ENCODE measurements at places on chromosomes 3 and 15. TPM values are rescaled to one million over a fixed set of nuclear protein-coding genes. Genes with fewer than 3 reads are reported as not detected.

DNA sequence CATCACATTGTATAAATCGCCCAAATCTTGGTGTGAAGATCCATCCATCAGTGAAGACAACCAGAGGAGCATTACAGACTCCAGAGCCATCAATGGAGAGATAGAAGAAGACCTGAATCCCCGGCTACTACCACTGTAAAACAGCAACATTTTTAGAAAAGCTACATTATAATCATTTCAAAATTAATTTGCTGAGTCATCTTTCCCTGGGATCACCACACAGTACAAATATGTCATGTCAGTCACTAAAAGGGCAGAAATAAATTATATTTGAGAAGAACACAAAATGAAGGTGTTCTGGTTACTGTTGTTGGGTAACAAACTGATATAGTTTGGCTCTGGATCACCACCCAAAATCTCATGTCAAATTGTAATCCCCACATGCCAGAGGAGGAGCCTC, 218.5 kb upstream of the STT3B start:
- no peak for DNase-seq

DNA sequence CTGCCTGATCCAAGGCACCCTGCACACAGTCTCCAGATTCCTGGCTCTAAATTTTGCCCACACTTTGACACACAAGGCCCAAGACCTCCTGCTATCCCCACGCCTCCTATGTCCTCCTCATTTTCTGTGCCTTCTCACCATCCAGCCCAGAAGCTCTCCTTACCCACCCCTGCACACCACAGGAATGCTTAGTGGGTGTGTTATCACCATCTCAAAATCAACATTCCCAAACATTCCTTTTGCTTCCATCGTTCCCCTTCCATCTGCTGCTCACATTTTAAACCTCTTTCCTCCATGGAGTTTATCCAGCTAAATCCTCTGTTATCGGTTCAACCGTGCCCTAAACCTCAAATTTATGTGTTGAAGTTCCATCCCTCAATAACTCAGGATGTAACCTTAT, 43.9 kb downstream of the DGKG start:
- no peak for DNase-seq

DNA sequence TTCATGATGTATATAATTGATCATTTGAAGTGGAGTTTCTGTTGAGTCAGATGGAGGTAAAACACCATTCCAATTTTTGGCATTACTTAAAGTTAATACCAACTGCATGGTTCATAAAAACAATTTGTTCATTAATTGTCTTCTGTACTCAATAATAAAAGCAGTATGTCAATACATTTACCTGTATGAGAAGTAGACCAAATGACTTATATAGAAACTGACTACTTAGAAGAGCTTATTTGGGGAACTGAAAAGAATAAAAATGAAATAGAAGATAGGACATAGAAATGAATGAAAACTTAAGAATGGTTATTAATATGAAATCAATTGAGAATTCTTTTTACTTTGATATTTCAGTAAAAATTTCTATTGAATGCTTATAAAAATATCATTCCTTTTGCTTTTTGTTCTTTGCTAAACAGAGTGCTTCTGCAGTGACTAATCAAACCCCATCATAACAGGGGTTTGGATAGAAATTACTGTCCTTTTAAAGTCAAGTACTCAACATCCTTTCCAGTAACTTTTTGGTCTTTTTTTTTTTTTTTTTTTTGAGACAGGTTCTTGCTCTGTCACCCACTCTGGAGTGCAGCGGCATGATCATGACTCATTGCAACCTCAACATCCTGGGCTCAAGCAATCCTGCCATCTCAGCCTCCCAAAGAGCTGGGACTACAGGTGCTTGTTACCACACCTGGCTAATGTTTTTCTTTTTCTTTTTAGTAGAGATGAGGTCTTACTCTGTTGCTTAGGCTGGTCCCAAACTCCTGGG, 6.5 kb upstream of the CRYBG3 start:
- no peak for DNase-seq

The SLC51B gene
- total RNA-seq, result 0.75 TPM

GRCh38 chr15:89377024-89377841, 42.6 kb upstream of the POLG start:
- no peak for DNase-seq

- no peak for DNase-seq
Observed at GRCh38 chr3:193483988-193484539, 70.6 kb downstream of the ATP13A4 start.

- no peak for DNase-seq
Observed at GRCh38 chr3:66812741-66813140, 185.4 kb upstream of the KBTBD8 start.

DNA sequence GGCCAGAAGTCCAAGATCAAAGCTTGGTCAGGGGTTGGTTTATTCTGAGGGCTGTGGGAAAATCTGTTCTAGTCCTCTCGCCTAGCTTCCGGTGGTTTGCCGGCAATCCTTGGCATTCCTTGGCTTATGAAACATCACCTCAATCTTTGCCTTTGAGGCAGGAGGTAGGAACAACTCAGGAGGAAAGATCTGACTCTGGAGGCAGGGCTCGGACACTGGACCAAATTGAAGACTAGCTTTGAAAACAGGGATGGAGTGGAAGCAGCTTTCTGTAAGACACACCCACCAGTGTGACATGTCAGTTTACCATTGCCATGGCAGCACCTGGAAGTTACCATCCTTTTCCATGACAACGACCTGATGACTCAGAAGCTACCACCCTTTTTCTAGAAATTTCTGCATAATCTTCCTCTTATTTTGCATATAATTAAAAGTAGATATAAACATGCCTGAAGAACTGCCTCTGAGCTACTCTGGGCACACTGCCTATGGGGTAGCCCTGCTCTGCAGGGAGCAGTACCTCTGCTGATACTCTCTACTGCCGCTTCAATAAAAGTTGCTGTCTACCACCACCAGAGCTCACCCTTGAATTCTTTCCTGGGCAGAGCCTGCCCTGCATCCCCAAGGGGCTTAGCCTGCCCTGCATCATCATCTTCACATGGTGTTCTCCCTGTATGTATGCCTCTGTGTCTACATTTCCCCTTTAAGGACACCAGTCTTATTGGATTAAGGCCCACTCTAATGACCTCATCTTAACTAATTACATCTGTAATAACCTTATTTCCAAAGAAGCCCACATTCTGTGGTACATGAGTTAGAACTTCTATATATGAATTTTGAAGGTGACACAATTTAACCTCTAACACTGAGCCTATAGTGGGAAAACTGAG, 38.3 kb upstream of the TM4SF4 start:
- DNase-seq, result no peak

- no peak for DNase-seq
Observed at GRCh38 chr3:142866841-142867631, 21.8 kb downstream of the PCOLCE2 start.

GRCh38 chr3:71694358-71694999, 30.7 kb downstream of the EIF4E3 start:
- no peak for DNase-seq

DNA sequence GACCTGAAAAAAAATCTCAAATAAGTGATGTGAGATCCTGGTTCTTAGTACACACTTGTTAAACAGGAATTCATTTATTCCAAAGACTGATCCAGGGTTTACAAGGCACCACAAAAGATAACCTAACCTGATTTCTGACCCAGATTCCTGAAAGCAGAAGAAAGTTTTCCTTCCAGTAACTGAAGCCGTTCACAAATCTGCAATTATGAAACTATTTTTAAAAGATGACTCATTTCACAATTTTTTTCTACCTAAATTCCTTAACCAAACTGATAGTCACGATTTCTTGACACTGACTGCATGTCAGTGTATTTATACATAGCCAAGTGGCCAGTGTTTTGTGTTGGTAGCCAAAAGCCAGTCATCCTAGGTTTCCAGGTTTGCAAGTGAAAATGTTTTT, 17.1 kb downstream of the SLC9A9 start:
- DNase-seq, result no peak

DNA sequence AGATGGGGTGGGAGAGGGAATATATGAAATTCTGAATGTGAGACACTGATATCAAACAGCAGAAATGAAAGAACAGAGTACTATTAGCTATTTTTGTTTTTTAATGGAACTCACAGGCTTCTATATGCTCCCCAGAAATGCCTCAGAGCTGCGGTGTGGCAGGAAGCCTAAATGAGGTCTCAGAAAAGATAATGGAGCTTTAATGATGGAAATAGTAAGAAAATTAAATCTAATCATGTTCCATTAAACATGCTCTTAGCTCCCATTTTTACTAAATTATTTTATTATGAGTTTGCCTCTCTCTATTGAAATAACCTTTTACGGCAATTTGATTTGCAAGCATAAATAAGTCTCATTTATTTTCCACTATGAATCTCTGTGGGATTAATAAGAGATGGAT, 378.9 kb downstream of the ULK4 start:
- DNase-seq, result no peak

- no peak for DNase-seq
Observed at GRCh38 chr15:69917056-69917455, 180.7 kb downstream of the TLE3 start.

The GOLGA6L2 gene
- not detected for total RNA-seq

GRCh38 chr3:4596612-4597011, 103.5 kb downstream of the ITPR1 start:
- DNase-seq, result no peak

Data from NCI-H460 (cell line).